ENCODE measurements at places on chromosomes 5 and 9.

DNA sequence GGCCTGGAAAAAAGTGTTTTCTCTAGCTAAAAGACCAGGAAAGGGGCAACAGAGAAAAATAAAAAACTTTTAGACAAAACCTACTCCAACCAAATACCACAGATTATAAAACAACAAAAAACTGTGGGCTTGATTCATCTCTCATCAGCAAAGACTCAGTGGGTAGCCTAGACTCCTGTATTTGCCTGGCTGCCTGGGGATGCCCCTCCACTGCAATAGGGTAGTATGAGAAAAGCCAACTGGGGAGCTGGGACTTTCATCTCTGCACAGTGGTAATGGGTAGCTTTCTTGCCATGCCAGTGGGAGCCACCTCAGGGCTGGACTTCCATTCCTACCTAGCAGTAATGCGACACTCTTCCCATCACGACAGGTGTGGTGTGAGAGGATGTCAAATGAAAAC lies 7.5 kb downstream of the ZNF484 start:
- no peak for DNase-seq

DNA sequence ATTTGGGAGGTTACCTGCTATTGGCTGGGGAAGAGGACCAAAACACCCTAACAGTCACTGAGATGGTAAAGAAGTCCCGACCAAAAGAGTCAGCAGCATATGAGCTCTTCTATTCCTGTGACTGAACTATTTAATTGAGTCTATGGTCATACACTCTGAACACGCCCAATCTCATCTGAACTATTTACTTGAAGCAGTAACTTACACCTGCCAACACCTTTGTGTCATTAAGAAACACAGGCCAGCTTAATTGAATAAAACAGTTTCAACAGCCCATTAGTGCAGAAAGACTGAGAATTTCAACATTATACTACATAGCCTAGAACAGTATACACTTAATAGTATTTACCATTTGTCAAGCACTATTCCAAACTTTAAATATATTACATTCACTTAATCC lies 47.8 kb downstream of the NR6A1 start:
- no peak for DNase-seq

DNA sequence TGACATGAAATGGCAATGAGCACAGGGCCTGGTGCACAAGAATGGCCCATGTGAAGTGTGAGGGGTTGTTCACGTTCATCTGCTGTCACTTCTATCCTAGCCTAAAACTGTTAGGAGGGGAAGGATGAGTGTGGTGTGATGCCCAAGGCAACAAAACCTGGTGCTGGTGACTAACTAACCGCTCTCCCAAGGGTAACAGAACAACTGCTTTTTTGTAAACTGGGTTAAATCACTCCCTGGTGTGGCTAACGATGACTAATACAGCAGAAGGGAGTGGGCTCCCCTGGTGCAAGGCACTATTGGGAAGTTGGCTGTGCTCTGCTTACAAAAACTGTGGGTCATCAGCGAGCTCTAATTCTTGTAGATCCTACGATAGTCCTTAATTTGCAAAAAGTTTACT lies 103.2 kb upstream of the VCAN start:
- DNase-seq: no peak

GRCh38 chr9:91840469-91840868 lies 109.6 kb downstream of the ROR2 start:
- DNase-seq: no peak

GRCh38 chr9:35981699-35982098 lies 23.7 kb upstream of the OR2S2 start:
- no peak for DNase-seq

DNA sequence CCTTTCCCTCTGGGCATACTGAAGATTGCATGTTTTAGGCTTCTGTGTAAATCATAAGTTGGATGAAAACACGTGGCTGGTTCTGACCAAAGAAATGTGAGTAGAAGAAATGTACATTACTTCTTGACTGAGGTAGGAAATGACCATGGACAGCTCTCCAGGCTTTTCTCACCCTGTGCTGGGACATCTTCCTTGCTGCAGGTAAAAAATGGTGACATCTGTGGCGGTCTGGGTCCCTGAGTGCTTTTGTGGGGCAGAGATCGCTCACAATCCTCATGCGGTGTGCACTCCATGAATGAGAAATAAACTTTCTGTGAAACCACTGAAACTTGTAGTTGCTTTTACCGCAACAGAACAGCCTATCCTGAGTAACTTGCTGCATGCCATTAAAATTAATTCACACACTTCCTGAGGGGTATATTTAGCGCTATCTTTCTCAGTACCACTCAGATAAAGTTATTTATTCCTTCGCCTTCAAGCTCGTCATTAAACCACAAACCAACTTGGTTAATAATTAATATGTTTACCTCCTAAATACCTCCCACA lies 730.4 kb downstream of the EFNA5 start:
- no peak for DNase-seq

DNA sequence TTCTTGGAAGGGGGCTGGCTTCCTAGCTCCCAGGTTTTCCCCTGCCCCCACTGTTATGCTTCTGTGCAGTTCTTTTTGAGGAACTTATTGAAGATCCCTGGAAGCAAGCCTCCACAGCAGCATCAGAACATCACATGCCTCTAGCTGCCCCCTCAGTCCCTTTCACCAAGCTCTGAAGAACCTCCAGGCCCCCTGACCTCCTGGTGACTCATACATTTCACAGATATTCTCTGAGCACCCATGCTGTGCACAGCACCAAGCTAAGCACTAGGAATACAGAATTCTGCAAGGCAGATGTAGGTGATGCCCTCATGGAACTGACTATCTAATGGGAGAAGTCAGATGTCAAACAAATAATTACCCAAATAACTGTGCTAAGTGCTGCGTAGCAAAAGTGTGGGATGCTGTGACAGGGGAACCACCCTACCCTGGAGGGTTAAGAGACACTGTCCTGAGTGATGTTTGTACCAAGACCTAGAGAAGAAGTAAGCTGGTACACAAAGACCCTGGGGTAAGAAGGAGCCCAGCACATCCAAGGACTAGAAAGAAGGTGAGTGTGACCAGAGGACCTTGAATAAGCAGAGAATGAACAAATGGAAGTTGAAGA lies 213.7 kb upstream of the NR4A3 start:
- no peak for DNase-seq

DNA sequence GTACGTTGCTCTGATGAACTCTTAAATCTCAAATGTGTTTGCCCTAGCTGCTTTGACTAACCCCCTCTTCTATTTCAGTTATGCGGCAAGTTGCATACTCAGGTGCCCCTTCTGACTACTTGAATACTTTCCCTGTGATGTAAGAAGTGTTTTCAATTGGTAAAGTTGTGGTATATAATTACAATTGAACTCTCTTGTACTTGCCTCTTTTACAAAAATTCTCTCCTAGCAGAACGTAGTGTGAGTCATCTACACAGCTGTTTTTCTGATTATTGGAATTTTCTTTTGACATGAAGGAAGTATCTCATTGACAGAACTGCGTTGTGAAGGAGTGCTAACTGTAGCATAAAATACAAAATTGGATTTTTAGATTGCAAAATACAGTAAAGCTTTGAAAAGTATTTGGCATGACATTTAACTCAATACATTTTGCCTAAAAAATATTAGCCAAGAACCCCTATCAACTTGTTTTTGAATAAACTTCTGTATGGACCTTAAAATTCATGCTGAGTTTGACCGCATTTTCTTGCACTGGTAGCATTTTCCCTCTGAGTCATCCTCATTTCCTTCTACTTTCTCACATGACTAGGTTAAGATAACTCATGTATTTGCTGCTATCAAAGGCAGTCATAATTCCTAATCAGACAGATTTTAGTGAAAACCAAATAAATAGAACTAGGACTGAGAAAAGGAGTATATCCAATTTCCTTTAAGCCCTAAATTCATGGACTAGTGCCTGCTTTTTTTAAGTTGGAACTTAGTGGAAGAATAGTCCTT lies 6.3 kb downstream of the CRHBP start:
- no peak for DNase-seq

GRCh38 chr5:181188700-181189362 lies 16.2 kb downstream of the TRIM7 start:
- no peak for DNase-seq

DNA sequence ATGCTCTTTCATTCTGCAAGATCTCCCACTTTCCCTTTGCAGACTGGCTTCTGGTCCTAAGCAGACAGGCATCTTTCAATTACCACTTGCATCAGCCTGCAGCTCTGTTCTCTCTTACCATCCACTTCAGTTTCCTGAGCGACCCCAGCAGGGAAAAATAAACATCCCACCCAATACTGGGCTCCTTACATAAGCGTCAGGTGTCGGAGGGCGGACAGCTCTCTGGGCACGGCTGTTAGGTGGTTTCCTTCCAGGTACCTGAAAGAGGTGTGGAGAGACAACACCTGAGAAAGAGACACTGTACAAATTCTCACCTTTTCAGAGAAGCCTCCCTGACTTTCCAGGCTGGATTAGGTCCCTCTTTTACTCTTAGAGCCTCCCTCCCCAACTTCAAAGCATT lies 145.1 kb upstream of the PANK3 start:
- no peak for DNase-seq

DNA sequence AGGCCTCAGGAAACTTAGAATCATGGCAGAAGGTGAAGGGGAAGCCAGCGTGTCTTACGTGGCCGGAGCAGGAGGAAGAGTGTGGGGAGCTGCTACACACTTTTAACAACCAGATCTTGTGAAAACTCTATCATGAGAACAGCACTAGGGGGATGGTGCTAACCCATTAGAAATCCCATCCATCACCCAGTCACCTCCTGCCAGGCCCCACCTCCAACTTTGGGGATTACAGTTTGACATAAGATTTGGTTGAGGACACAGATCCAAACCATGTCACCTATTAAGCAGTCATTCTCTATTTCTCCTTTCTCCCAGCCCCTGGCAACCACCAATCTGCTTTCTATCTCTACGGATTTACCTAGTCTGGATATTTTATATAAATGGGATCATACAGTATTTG lies 26.9 kb downstream of the PBX3 start:
- DNase-seq: no peak

GRCh38 chr5:150120617-150121447 lies 34.5 kb upstream of the CSF1R start:
- DNase-seq: no peak

Data from NCI-H526 (cell line).